ENCODE measurements at places on chromosomes 11 and 22.

- DNase-seq = no peak
These were observed 18.1 kb downstream of the PPP6R2 start for GRCh38 chr22:50361222-50361621.

DNA sequence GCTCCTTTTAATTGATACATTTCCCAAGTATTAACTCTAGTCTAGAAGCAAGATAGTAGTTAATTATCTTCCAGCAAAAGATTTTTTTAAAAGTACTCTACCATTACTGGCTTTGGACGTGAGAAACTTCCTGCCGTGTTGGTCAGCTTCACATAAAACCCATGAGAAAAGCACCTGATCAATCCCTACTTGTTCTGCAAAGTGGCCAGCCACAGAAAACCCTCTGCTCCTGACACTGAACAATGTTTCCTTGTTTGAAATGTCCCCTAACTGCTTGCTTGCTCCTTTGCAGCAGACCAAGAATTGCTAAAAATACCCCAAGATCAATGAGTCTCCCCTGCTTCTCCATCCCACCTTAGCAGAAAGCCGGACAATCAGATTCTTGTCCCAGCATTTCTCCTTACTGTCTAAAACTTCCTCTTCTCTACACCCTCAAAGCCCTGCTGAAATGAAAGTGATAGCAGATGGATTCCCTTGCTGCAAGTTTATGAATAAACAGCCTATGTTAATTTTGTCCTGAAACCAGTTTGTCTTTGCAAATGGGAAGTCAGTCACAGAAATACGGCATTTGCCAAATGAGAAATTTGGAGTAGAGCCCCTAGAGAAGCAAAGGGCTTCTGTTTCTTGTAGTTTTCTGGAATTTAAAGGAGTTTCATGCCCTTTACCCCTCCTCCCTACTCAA lies 207.1 kb upstream of the ARHGAP20 start:
- no peak for DNase-seq

DNA sequence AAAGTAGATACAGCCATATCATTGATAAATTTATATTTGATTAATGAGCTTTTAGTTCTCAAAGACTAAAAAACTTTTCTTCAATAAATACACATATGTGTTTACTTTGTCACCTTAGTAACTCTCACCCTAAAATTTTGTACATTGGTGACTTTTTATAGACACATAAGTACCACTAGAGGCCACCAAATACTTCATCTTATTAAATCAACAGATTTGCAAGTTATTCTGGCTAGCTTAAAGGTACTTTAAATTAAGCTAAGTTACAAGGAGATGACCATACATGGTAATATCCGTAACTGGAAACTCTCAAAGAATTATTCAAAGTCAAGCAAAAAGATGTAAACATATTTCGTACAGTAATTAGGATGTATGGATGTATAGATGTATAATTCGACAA lies 112.2 kb downstream of the SBF2 start:
- DNase-seq = no peak

- no peak for DNase-seq
These were observed 21.0 kb upstream of the ADSL start for GRCh38 chr22:40325315-40325714.

Measured in left forelimb (tissue), 1 donor.